ENCODE measurements at places on chromosomes 11 and 22.

DNA sequence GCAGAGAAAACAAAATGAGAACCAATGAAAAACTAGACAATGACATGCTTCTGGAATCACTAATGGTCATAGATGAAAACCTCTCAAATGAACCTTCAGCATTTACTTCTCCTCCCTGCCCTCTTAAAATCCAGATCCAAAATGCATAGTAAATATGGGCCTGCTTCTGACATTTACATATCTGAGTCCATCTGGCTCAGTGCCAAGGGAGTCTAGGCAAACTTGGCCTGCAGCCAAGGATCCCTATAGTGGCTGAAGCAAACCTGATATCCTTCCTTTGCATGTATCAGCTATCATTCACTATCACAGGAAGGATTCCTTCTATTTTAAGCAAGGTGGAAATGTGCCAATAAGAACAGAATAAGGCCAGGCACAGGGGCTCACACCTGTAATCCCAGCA, 104.8 kb downstream of the C11orf58 start:
- no peaks in the 10 kb centered on the region for H3K27me3 ChIP-seq
- H3K27ac ChIP-seq: no peak overlapping the region
- no peak for DNase-seq
- no peaks in the 10 kb centered on the region for H3K4me1 ChIP-seq
- no peak overlapping the region for H3K4me3 ChIP-seq

GRCh38 chr11:132211479-132211878, 841.1 kb downstream of the NTM start:
- no peak overlapping the region for H3K4me3 ChIP-seq
- H3K27me3 ChIP-seq: no peaks in the 10 kb centered on the region
- H3K36me3 ChIP-seq: no peaks in the 10 kb centered on the region
- H3K27ac ChIP-seq: no peak overlapping the region

DNA sequence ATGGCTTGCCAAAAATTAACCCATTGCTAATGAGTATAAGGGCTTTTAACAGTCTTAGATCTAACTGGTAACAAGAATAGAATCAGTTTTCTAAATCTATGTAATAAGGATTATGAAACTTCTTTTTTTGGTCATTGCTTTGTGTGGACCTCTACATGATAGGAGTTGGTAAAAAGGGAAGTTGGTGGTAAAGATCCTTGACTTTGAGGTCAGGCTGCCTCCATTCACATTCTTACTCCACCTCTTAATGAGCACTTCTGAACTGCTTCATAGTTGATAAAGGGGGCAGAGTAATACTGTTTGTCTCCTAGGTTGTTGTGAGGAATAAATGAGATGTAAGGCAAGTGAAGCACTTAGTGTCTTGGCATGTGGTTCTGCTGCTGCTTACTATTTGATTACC, 10.6 kb downstream of the EIF3M start:
- DNase-seq: no peak
- no peak overlapping the region for H3K4me3 ChIP-seq

GRCh38 chr22:47401592-47401898, 639.1 kb downstream of the TBC1D22A start:
- no peak overlapping the region for H3K27ac ChIP-seq
- no peaks in the 10 kb centered on the region for H3K36me3 ChIP-seq
- no peak overlapping the region for H3K4me3 ChIP-seq
- H3K4me1 ChIP-seq: no peaks in the 10 kb centered on the region
- DNase-seq: no peak

GRCh38 chr11:59191890-59192289, 20.0 kb downstream of the DTX4 start:
- no peaks in the 10 kb centered on the region for H3K27me3 ChIP-seq
- H3K36me3 ChIP-seq: no peaks in the 10 kb centered on the region
- H3K4me3 ChIP-seq: no peak overlapping the region
- H3K27ac ChIP-seq: no peak overlapping the region
- DNase-seq: no peak

GRCh38 chr11:43903969-43904368, 23.3 kb downstream of the ALKBH3 start:
- peak overlapping the region; percentile 11 for H3K27ac ChIP-seq
- no peaks in the 10 kb centered on the region for H3K27me3 ChIP-seq
- no peak overlapping the region for H3K4me3 ChIP-seq
- H3K36me3 ChIP-seq: no peaks in the 10 kb centered on the region

DNA sequence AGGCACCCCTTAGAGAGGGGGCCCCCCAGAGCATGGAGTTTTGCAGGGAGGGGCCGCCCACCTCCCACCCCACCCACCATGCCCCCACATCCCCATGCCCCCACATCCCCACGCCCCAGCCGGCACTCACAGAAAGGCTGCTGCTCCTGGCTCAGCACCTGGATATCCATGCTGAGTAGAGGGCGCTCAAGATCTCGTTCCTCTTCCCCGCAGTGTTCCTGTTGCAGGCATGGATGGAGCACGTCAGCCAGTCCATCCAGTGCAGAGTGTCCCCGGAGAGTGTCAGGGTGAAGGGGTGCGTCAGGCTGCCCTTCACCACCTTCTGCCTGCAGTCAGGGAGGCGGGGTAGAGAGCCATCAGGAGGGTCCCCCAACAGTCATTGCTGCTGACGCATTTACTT, 156.2 kb downstream of the CRYBB2 start:
- H3K36me3 ChIP-seq: no peaks in the 10 kb centered on the region
- DNase-seq: no peak
- no peak overlapping the region for H3K27ac ChIP-seq
- H3K4me3 ChIP-seq: no peak overlapping the region
- no peaks in the 10 kb centered on the region for H3K27me3 ChIP-seq
- no peaks in the 10 kb centered on the region for H3K4me1 ChIP-seq

- DNase-seq: no peak
- no peaks in the 10 kb centered on the region for H3K36me3 ChIP-seq
Measured at GRCh38 chr11:132646890-132647289, 885.4 kb downstream of the OPCML start.

- no peaks in the 10 kb centered on the region for H3K36me3 ChIP-seq
- H3K4me1 ChIP-seq: no peaks in the 10 kb centered on the region
- H3K27me3 ChIP-seq: no peaks in the 10 kb centered on the region
- H3K27ac ChIP-seq: no peak overlapping the region
- DNase-seq: no peak
- H3K4me3 ChIP-seq: no peak overlapping the region
Measured at GRCh38 chr11:117629891-117630538, 167.0 kb downstream of the DSCAML1 start.

DNA sequence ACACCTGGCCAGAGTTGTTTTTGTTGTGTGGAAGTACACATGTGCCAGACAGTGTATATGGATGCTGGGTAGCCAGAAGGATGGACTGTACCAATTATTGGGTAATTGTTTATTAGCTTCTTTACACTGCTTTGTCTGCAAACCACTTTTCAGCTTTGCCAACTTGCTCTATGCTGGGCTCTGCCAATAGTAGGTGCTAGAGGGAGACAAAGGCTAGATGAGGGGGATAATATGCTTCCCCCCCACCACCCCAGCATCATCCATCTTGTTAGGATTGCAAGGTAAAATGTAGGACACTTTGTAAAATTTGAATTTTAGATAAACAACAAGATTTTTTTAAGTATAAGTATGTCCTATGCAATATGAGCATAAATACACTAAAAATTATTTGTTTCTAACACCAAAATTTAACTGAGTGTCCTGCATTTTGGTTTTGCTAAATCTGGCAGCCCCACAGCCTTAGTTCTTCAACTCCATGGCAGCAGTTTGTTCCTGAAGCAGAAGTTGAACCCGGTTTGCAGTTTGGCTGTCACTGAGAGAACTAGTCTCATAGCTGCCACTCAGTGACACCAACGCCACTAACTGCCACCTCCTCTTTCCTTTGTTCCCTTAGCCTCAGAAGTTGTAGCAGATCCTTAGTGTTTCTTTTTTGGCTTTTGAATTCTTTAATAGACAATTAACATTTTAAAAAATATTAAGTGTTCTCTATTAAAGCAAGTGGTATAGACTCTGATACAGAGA, 78.8 kb downstream of the CCDC81 start:
- H3K4me3 ChIP-seq: no peak overlapping the region
- no peak overlapping the region for H3K27ac ChIP-seq
- DNase-seq: no peak
- no peaks in the 10 kb centered on the region for H3K27me3 ChIP-seq
- H3K36me3 ChIP-seq: no peaks in the 10 kb centered on the region

GRCh38 chr22:30649430-30650007, 13.9 kb downstream of the SLC35E4 start:
- H3K4me1 ChIP-seq: no peaks in the 10 kb centered on the region
- H3K36me3 ChIP-seq: no peaks in the 10 kb centered on the region
- H3K27ac ChIP-seq: no peak overlapping the region
- no peaks in the 10 kb centered on the region for H3K27me3 ChIP-seq

GRCh38 chr11:90448256-90448655, 225.4 kb upstream of the CHORDC1 start:
- no peak for DNase-seq
- H3K27me3 ChIP-seq: no peaks in the 10 kb centered on the region
- no peak overlapping the region for H3K4me3 ChIP-seq
- H3K36me3 ChIP-seq: no peaks in the 10 kb centered on the region
- no peak overlapping the region for H3K27ac ChIP-seq

GRCh38 chr11:120867531-120867930, 156.4 kb upstream of the TBCEL start:
- H3K36me3 ChIP-seq: no peaks in the 10 kb centered on the region
- no peak for DNase-seq
- no peaks in the 10 kb centered on the region for H3K27me3 ChIP-seq
- no peaks in the 10 kb centered on the region for H3K4me1 ChIP-seq

GRCh38 chr11:62925308-62925707, 4.1 kb upstream of the CHRM1 start:
- H3K36me3 ChIP-seq: no peaks in the 10 kb centered on the region
- H3K27ac ChIP-seq: no peak overlapping the region
- no peaks in the 10 kb centered on the region for H3K27me3 ChIP-seq

DNA sequence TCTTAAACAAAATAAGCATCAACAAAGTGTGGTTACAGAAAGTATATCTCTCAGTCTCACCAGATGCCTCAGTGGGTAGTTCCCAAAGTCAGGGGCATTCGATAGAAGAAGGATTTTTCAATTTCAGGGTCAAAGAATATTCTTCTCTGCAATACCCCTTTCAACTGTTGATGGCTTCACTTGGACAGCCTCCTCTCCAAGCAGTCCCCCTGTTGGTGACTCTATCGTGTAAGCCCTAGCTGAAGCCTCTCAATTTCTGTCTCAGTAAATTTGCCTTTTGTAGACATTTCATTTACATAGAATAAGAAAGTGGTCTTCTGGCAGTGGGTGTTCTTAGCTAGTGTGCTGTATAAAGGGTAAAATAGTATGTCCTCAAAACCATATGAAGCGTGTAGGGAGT, 11.3 kb upstream of the CCDC83 start:
- no peaks in the 10 kb centered on the region for H3K36me3 ChIP-seq
- H3K27ac ChIP-seq: no peak overlapping the region
- no peak for DNase-seq
- no peaks in the 10 kb centered on the region for H3K27me3 ChIP-seq

DNA sequence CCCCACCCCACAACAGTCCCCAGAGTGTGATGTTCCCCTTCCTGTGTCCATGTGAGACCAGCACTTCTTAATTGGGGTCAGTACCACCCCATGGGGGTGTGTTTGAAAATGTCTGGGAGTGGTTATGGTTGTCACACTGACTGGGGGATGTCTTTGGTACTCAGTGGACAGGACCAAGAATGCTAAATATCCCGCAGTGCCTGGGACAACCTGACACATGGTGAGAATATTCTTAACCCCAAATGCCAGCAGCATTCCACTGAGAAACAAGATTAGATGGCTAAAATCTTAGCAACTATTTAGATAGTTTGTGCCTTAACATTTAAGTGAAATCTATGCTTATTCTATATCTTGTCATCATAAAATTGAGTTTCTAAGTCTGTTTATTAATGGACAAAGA, 177.5 kb upstream of the ZBED5 start:
- H3K27ac ChIP-seq: no peak overlapping the region
- no peak for DNase-seq
- peaks cover 13% of the 10 kb centered on the region for H3K4me1 ChIP-seq
- no peaks in the 10 kb centered on the region for H3K36me3 ChIP-seq
- H3K4me3 ChIP-seq: no peak overlapping the region

GRCh38 chr11:75813622-75814039, 1.4 kb upstream of the UVRAG start:
- no peak for DNase-seq
- no peaks in the 10 kb centered on the region for H3K27me3 ChIP-seq
- H3K4me1 ChIP-seq: peaks cover 16% of the 10 kb centered on the region
- H3K4me3 ChIP-seq: no peak overlapping the region
- no peaks in the 10 kb centered on the region for H3K36me3 ChIP-seq

DNA sequence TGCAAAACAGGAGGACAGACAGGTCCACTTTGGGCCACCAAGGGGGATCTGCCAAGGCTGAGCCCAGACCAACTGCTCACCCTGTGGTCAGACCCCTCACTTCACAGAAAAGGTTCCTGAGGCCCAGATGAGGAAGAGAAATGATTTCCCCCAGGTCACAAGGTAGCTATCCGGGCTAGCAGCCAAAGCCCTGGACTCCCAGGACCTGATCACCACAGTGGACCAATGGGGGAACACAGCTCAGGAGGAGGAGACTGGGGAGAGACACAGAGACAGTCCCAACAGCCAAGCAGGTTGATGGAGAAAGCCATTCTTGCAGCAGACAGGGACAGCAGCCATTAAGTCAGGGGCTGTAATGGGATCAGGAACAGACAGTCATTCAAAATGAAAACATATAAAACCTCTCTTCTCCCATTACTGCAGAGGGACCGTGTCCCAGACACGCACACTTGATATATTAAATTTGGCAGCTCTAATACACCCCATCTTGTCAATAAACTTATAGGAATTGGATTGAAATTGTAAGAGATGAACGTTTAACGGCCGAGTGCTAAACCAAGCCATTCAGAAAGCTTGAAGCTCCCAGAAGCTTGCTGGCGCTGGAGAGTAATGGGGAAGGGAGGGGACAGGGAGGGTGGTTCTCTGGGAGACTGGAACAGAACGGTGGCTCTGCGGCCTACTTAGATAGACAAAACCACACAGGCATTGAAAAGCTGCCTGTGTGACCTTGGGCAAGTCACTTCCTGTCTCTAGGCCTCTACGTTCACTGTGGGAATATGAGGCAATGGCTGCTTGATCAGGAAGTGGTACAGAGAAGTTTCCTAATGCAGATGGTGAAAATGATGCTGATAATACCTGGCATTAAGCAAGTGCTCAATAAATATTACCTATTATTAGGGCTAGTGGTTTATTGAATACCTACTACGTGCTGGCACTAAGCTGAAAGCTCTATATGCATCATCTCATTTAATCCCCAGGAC, 16.0 kb downstream of the ZMAT5 start:
- DNase-seq: no peak
- no peak overlapping the region for H3K27ac ChIP-seq
- no peak overlapping the region for H3K4me3 ChIP-seq
- no peaks in the 10 kb centered on the region for H3K27me3 ChIP-seq
- no peaks in the 10 kb centered on the region for H3K4me1 ChIP-seq

GRCh38 chr11:120304526-120304925, 20.6 kb upstream of the TLCD5 start:
- no peaks in the 10 kb centered on the region for H3K36me3 ChIP-seq
- no peak for DNase-seq
- no peak overlapping the region for H3K27ac ChIP-seq

DNA sequence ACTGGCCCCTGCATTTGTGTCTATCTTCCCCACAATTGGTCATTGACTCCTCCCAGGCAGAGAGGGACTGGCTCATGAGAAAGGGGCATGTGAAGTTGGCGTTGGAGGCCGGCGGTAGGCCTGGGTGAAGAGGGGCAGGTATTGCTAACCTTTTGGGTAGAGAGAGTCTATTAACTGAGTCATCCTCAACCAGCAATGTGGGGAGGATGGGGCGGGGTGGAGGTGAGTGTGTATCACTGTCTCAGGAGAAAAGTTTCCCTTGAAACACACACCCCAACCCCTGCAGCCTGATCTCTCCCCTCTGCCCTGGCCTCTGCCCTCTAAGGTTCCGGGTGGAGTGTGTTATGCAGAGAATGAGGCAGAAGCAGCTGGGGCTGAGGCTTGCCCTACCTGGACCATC, 60.1 kb upstream of the PHF21B start:
- DNase-seq: no peak
- H3K27me3 ChIP-seq: no peaks in the 10 kb centered on the region
- no peaks in the 10 kb centered on the region for H3K4me1 ChIP-seq
- H3K36me3 ChIP-seq: no peaks in the 10 kb centered on the region
- H3K27ac ChIP-seq: no peak overlapping the region
- H3K4me3 ChIP-seq: no peak overlapping the region

All from ovary (tissue), 10 donors.